ENCODE measurements at places on chromosomes 5 and 9. TPM values are rescaled to one million over a fixed set of nuclear protein-coding genes. Genes with fewer than 3 reads are reported as not detected.
A peak's percentile ranks its signal among the peaks of the same experiment; 100 is the strongest.

DNA sequence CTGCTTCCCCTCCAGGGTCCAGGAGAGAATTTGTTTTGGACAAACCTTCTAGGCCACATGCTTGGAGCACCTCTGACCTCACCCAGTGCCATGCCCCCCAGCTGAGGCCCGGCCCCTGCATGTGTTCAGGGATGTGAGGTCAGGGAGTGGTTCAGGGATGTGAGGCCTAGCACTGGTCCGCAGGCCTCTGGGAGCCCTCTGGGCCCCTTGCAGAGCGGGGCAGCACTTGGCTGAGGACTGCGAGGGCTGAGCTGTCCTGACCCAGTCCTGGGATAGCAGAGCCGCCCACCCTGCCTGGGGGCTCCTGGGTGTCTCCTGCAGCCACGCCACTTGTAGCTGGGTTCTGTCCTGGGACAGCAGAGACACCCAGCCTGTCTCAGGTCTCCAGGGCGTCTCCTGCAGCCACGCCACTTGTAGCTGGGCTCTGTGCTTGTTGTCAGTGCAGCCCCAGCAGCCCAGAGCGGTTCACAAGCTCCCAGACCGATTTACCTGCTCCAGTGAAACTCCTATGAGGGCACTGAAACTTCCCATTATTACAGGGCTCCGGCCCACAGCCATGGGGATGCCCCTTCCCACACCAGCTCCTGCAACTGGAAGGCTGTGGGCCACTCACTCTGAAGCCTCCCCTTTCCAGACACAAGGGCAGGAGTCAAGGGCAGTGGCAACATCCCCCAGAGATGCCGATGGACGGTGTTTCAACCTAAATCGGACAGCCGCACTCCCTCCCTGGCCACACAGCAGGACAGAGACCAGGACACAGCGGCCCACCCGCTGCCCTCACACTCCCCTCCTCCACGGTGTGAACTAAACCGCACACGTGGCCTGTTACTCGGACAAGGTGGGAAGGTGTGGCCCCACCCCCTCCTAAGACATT, 5.4 kb upstream of the CEP72 start:
- DNase-seq: no peak

DNA sequence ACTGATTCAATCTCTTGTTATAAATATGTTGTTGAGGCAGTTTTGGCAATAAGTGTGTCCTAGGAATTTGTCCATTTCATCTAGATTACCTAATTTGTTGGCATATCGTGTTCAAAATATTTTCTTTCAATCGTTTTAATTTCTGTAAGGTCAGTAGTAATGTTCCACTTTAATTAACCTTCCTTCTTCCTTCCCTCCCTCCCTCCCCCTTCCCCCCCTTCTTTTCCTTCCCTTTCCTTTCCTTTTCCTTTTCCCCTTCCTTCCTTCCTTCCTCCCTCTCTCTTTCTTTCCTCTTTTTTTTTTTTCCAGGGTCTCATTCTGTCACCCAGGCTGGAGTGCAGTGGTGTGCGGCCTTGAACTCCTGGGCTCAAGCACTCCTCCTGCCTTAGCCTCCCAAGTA, 27.1 kb downstream of the CD14 start:
- DNase-seq: no peak

Gene FRMPD1
- polyA plus RNA-seq: 0.82 TPM

Gene CDKN2A
- polyA plus RNA-seq: 0.25 TPM

Gene GLRA1
- not detected for polyA plus RNA-seq

Gene TAF11L4
- not detected for polyA plus RNA-seq

GRCh38 chr5:21817668-21818369, 1035.3 kb downstream of the CDH12 start:
- DNase-seq: no peak

- no peak for DNase-seq
These were observed 27.9 kb upstream of the CDKN2B start for GRCh38 chr9:22036866-22037626.

DNA sequence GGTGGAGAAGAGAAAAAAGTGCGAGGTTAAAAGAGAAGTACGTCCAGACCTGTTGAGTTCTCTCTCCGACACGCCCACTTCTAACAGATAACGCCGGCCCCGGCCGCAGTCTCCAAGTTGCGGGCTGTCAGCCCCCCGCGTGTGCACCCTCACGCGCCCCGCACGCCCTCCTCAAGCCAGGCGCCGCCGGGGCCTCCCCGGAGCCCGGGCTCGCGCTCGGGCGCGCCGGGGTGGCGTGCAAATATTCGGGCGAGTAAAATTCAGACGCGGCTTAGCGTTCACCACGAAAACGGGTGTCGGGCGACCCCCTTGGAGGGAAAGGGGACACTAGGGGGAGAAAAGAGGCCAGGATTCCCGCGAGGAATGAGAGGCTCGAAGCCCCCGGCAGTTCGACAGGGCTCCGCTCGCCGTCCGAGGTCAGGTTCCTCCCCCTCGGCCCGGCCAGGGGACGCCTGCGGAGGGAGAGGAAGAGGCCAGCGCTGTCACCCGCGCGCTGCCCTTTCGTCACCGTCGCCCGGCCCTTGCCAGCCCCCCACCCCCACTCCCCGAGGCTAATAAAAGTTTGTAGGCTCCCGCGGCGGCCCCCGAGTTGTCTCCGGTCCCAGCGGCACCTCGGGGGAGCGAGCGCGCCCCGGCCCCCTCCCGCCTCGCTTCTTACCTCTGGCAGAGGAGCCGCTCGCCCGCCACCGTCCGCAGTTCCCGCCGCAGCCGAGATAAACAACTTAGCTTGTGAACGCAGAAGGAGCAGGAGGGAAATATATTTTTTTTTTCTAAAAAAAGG, 743 bp downstream of the NR3C1 start:
- DNase-seq: no peak

- no peak for DNase-seq
These were observed 39.5 kb downstream of the TXNDC8 start for GRCh38 chr9:110298043-110298605.

DNA sequence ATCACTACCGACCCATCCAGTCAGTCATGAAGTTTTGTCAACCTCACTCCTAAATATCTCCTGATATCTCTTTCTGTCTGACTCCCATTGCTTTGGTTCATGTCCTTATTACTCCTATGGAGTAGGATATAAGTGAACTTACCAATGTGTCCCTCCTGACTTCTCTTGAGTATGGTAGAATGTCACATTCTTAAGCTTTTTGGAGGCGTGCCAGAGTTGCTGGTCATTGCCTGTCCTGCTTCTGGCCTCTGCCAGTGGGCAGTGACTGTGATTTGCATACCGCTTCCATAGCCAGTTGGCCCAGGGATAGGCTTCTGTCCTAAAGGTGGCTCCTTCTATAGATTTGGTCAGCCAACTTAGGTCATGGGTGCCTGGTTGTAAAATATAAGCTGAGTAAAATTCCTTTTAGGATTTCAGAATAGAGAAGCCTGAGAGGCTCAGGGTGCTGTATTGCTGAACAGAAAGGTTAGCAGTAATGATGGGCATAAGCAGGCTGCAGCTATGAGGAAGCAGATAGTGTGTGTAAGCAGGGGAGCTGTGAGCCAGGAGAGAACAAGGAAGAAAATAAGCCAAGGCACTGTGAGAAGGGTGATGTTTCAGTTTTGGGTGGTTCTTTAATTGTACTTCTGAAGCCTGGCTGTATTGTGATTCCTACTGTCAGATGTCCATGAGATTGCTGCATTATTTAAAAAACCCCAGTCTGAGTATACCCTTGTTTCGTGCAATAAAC, 16.1 kb upstream of the MARCHF3 start:
- no peak for DNase-seq

- DNase-seq: no peak
These were observed 32.6 kb upstream of the ANXA1 start for GRCh38 chr9:73118898-73119554.

DNA sequence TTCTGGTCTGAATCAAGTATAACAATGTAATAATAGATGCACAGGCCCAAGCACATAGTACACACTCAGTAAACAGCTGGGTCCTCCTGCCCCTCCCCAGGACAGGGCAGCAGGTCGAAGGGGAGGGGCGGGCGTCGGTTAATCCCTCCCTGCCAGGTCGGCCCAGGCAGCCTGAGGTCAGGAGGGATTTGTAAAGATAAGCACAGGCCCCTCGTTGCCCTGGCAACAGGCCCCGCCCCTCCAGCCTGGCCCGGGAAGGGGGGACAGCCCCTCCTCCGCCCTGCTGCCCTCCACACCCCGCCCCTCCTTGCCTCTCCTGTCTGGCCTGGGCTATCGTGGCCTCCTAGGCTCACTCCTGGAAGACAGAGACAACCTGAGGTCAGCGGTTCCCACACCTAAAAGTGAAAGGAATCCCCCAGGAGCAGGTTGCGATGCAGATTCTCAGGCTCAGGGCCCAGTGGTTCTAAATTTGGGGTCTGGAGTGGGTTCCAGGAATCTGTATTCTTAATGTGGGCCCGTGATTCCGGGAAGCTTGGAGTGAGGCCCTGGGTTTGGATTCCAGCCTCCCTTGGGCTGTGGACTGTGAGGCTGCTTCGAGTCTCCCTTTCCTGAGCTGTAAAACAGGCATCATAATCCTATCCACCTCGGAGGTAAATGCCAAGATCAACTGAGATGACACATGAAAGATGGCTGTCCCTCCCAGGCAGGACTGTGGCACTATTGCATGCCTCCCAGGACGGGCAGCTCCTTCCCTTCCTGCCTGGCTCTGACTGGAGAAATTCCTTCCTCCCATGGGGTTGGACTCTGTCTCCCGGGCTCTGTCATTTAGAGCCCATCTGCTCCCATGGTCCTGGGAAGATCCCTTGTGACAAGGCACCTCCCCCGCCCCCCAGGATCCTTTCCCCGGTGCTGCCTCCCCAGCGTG, 4.4 kb downstream of the CRB2 start:
- DNase-seq: no peak

DNA sequence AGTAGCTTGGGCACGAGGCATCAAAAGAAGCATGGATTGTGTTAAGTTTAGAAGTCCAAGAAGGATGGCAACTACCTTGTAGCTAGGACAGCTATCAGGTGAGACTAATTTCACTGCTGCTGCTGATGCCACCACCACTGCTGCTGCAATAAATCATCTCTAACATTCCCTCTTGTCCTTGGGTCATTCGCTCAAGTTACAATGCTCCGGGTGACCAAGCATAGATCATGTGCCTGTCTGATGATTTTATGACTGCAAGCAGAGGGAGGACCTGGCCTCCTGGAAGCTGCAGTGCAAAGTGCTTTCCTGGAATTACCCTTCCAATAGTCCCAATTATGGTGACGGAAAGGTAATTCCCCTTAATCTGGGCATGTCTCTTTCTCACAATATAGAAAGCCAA, 334.4 kb downstream of the PRELID2 start:
- DNase-seq: peak; percentile 36

Gene WNT8A
- 0.17 TPM for polyA plus RNA-seq

DNA sequence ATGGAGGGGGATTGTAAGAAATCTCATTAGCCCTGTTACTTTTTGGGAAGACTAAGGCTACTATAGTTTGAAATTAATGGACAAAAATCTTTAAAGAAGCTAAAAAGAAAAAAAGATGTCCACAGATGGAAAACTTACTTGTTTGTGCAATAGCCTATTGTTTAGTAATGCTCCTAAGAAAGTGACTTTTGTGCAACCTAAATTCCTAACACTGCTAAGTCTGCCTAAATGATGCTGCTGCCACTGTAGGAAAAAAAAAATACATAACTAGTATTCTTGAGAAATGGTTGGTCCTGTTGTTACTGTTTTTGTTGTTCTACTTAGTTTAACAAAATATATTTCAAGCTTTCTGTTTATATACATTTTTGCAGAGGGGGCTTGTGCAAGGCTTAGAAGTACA, 108.2 kb upstream of the NR3C1 start:
- no peak for DNase-seq

Measured in right renal pelvis (tissue), 4 donors.